Myocyte (in vitro differentiated cells): ENCODE measurements at places on chromosomes 13 and 19. TPM values are rescaled to one million over a fixed set of nuclear protein-coding genes. Genes with fewer than 3 reads are reported as not detected.

Gene PSG1
- 4.7 and 16.3 TPM in 2 replicates for total RNA-seq

DNA sequence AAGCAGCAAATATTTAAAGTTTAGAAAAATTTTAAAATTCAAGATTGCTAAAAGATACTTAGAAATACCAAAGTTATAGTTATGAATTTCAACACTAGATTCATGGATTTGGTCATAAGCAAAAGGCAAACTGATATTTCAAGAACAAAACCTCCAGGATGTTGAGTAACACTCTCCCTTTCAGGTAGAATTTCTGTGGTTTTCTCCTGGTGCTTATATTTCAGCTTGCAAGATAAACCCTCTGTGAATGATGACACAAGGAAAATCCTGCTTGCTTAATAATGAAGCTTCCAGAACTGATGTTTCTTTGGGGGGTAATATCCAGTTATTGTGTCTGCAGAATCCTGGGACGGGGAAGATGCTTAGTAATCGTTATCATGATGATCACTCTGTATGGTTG is 320.3 kb upstream of the EDNRB start:
- DNase-seq: no peak

GRCh38 chr13:74657765-74658164 is 523.6 kb upstream of the KLF12 start:
- no peak for DNase-seq

- DNase-seq: no peak
These were observed 19.1 kb downstream of the GPR183 start for GRCh38 chr13:99288089-99288488.

- DNase-seq: peak; percentile 56
These were observed 16.1 kb upstream of the RASA3 start for GRCh38 chr13:114148521-114148855.

Gene LILRB4
- not detected in 2 replicates for total RNA-seq

DNA sequence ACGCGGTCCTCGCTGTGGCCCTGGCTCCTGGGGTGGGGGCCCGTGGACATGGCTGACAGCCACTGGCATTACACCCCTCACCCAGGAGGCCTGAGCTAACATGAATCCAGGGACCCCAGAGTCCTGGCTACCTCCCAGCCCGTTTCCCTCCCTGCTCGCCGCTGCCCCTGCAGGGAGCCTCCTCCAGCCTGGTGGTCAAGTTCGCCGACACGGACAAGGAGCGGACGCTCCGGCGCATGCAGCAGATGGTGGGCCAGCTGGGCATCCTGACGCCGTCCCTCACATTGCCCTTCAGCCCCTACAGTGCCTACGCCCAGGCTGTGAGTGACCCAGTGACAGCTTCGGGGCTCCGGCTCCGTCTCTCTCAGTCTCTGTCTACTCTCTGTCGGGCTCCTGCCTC is 56.6 kb downstream of the CELF5 start:
- DNase-seq: no peak

DNA sequence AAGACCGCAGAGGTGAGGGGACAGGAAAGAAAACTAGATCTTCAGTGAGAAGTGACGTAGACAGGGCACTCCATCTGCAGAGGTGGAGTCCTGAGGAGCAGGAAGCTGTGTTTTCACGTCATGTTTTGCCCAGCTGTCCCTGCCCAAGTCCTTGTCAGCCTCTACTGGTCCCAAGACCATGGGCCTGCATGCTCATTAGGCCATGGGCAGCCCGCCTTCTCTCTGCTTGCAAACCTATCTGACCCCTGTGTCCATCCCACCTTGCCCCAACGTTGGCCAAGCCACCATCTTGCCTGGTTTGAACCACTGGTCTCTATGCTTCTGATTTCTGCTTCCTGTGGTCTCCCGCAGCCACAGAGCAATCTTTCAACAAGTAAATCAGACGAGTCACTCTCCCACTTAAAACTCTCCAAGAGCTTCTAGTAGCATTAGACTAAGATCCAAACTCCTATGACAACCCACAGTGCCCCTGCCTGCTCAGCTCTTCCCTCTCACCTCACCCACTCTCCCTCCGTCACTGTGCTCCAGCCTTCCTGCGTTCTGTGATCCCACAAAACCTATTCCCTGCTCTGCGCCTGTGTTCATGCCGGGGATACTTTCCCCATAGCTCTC is 18.6 kb upstream of the CCNE1 start:
- peak; percentile 23 for DNase-seq

Gene TLE2
- 0.08 TPM in 1 of 2 replicates, not detected in the other for total RNA-seq

- DNase-seq: no peak
These were observed 788.0 kb upstream of the SLITRK1 start for GRCh38 chr13:84670245-84670644.

DNA sequence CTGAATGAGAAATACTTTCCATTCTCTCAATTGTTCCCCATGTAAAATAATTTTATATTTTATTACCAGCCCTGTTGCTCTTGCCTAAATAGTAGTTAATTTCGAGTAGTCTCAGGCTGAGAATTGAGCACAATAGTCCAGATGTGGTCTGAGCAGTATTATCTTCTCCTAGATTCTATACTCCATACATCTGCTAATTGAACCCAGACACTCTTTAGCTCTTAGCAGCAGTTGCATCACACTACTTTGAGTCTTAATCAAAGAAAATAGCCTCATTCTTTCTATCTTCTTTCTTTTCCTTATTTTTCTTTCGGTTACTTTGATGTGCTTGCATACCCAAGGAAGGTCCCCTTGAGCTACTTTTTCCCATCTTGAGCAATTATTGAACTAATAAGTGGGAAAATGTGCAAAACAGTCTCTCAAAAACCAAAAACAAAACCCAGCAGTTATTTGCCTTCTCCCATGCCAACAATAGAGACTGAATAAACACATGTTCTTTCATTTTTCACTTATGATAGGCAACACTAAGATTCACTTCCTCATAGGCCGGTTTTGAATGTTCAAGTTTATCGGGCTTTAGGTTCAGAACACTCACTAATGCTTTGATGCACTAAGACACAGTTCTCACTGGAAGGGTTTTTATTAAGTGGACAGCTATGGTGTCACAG is 204.5 kb downstream of the POU4F1 start:
- no peak for DNase-seq

Gene PSG5
- total RNA-seq: not detected in 2 replicates

Gene CFD
- 0.16 and 0.57 TPM in 2 replicates for total RNA-seq

Gene SERPINE3
- total RNA-seq: not detected in 2 replicates

DNA sequence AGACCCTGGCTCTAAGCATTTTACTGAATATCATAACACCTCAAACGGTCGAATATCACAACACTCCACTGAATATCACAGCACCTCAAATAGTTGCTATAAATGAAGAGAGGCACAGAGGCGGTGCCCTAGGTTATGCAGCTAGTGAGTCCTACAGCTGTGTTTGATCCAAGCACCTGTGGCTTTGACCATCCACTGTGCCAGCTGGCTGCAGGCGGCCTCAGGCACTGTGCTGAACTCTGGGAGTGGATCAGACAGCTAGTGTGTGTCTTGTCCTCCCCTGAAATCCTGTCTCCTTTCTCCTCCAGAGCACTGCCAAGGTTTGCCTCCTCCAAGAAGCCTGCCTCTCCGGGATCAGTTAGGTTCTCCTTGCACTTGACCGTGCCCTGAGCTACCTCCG is 7.3 kb downstream of the NOSIP start:
- peak; percentile 80 for DNase-seq

Gene F10
- total RNA-seq: 0.42 and 1.3 TPM in 2 replicates

DNA sequence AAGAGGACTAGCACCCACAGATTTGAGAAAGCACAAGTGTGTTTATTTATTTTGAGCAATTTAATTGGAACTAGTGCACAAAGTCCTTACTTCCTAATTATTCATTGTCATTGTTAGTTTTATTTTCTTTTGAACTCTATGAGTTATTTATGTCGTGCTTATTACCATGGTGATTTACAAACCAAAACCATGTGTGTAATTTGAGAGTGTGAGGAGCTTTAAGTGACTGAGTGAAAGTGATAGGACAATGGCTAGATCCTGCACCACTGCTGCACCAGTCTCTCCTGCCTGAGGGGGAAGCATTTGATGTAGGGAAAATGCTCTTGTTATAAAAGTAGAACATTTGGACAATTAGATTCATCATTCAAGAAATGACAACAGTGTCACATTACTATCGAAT is 172.3 kb upstream of the KLF12 start:
- DNase-seq: peak; percentile 43

Gene CALR3
- total RNA-seq: not detected in 2 replicates

- DNase-seq: no peak
These were observed 128.7 kb downstream of the MAB21L1 start for GRCh38 chr13:35347679-35348205.

DNA sequence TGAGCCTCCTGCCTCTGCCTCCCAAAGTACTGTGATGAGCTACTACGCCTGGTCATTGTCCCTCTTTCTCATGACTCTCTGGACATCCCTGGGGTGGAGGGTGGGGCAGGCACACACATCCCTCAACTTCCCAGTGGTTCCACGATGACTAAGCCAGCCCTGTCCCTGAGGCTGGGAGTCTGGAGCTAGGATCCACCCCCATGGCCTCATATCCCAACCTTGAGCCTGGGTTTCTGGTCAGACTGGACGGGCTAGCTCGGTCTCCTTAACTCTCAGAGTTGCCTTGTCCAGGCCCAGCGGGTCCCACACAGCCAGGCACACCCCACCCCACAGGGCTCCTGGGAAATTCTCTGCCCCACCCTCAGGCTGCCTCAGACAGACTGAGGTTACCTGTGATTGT is 19.6 kb downstream of the IER2 start:
- DNase-seq: peak; percentile 61

DNA sequence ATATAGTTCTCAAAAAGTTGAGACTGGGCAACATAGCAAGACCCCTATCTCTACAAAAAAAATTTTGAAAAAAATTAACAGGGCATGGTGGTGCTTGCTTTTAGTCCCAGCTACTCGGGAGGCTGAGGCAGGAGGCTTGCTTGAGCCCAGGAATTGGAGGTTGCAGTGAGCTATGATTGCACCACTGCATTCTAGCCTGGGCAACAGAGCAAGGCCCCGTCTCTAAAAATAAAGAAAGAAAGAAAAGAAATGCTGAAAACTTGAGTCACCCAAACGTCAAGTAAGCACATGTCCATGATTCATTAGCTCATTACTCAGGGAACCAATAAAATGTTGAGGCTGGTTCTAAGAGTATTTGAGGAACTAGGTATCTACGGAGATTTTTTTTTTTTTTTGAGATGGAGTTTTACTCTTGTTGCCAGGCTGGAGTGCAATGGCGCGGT is 33.9 kb upstream of the SEMA6B start:
- DNase-seq: peak; percentile 22

DNA sequence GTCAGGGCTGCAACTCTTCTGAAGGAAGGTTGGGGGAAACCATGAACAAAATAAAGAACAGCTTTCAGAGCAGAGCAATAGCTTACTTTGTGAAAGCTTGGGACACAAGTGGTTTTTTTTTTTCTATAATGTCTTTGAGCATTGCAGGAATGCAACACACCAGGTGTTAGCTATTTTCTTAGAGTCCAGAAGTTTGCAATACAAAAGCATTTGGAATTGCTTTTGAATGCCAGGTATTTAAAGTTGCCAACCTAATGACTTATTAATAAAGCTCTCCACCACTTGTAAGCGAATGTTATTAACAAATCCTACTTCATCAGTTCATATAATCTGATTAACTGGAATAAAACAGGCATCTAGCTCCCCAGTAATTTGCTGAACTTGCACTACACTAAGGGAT is 172.6 kb downstream of the NUFIP1 start:
- no peak for DNase-seq

GRCh38 chr13:29550430-29550988 is 45.0 kb downstream of the SLC7A1 start:
- DNase-seq: peak; percentile 17

GRCh38 chr13:112144616-112145550 is 77.9 kb downstream of the SOX1 start:
- DNase-seq: no peak

DNA sequence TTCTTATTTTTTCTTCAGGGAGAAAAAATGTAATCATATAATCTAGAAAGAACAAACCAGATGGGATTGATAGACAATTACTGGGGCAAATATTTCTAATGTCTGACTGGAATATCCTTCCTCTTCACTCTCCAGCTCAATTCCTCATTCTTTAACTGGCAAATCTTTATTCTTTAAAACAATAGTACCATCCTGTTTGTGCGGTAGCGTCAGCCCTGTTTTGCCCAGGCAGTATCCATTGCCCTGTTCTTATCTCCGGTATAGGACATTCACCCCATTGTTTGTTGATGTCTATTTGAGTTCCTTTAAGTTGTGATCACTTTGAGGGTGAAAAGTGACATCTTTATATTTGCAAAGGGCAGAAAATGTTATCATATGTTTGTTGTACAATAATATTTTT is 185.4 kb downstream of the POSTN start:
- DNase-seq: no peak

DNA sequence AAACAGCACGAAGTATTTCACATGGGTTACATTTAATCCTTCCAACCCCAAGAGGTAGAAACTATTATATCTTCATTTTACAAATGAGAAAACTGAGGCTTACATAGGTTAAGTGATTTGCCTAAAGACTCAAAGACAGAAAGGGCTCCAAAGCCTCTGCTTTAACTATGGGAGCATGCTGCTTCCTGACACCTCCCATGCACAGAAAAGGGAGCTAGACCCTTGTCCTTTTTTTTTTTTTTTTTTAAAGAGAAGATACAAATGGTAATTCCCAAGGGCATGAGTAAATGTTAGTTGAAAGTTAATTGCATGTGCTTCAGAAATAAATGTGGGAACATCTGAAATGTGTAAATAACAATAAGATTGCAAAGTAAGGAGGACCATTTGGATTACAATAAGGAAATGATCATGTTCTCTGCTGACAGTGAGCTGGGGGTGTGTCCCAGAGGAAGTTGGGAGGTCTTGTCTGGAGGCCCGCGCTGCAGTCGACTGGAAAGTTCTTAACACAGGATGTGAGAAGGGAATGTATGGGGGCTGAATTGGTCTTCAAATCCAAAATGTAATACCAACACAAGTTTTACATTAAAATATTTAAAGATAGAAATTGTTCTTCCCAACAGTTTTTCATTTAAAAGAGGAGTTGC is 500.3 kb downstream of the KLF12 start:
- no peak for DNase-seq

GRCh38 chr13:44664308-44664707 is 88.2 kb upstream of the TSC22D1 start:
- no peak for DNase-seq

Gene LRRC4B
- total RNA-seq: 0.05 TPM in 1 of 2 replicates, not detected in the other

DNA sequence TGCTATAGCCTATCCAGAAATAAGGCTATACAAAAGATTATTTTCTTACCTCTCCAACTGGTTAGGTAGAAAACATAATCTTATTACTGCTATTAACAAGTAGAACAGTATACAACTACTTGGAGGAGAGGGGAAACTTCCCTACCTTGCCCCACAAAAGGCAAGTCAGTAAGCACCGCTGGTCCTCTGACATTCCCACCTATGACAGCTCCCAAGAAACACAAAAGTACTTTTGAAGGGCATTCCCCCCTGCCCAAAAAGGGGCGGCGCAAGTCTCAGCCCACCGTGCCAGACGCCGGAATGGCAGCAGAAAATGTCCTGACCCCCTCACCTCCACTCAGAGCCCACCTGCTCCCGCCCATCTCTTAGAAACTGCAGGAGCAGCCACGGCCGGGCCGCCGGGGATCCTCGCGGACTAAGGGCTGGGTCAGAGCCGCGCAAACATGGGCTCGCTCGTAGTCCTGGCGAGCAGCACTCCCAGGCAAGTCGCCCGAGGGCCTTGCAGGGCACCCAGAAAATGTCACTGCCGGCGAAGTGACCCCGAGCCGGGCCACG is 437 bp downstream of the SUCLA2 start:
- no peak for DNase-seq
